NCI-H1436 treated with DMSO at 0.1 percent for 48 hours (cell line): ENCODE measurements at places on chromosomes 4 and X.

- DNase-seq = no peak
Measured at GRCh38 chr4:155615081-155615887, 51.4 kb upstream of the GUCY1A1 start.

DNA sequence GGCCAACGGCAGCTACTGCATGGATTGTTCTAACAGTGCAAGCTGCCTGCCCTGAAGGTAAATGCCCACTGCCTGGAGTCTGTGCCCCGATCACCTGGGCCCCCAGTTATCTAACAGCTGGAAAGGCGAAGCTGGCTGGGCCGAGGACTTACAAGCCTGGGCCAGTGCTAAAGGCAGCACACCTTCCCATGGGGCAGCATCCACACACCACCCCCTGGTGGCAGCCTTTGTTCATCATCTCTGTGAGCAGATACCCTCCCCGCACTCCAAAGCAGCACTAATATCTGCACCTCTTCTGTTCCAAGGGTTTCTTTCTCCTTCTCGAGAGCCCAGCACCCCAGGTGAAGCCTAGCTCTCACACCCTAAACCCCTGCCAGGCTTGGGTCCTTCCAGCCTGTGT, 7.6 kb downstream of the SLC2A9 start:
- no peak for DNase-seq

- DNase-seq = no peak
Measured at GRCh38 chrX:44010626-44011025, 37.4 kb upstream of the NDP start.

DNA sequence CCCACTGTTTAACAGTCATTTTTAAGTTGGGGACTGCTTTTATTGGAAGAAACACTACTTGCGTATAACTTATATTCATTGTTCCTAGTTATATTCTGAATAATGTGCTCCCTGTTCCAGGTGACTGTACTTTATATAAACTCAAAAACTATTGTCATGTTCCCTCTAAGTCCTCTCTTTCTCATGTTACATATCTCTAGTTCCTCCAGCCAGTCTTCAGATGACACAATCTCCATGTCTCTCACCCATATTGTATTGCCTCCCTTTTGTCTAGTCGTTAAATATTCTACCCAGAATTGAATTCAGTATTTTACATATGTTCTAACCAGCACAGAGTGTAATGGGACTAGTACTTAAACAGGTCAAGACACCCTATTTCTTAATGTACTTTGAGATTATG, 5.3 kb downstream of the VAMP7 start:
- DNase-seq = no peak

DNA sequence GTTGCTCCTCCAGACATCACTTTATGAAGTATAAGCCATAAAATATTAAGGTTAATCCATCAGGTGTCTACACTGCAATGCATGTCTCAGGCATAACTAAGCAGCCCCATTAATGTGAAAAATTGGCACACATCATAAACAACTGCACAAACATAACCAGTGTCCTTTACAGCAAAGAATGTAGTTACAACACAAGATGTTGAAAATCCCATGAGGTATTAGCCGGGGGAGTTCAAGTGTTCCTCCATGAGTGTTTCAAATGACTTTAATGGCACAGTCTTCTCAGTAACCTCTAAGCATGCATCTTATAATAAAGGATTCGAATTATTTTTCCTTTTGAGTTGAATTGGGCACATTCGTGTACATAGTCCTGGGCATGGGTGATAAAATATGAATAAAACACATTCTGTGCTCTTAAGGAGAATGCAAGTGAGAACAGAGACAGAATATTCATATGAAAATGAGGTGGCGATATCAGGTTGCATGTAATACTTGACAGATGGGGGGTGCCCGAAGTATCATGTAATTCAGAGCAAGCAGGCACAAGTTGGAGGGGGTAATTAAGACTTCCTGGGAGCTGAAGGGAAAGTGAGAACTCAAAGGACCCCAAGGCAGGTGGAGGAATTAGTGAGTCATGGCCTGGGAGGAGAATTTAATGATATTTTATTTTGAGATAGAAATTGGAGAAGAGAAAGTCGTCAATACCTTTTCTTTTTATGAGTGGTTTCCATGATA, 18.2 kb upstream of the VCX2 start:
- no peak for DNase-seq

- no peak for DNase-seq
Measured at GRCh38 chr4:40199999-40200874, 3.4 kb downstream of the RHOH start.
